GM12878 (cell line): ENCODE measurements at places on chromosomes 6 and 20.

DNA sequence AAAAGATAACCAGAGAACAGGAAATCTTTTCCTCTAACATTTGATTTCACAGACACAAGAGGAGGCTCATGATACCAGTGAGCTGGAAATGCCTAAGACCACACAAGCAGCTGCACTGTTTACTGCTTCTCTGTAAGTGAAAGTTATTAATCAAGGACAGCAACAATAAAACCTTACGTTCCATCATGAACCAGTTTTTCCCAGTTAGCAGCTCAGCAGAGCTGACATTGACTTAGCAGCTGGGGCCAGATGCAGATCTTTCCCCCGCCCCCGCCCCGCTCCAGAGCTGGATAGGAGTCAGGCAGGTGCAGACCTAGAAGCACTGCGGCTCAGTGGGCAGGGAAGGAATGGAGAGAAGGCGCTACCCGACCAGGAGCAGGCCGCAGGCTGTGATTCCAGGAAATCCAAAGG is 275.2 kb downstream of the GMDS start:
- DNase-seq, result no peak

- no peak for DNase-seq
These were observed 19.8 kb downstream of the NEDD9 start for GRCh38 chr6:11212664-11213063.

- DNase-seq, result no peak
These were observed 56.0 kb upstream of the TAB2 start for GRCh38 chr6:149261364-149262040.

- DNase-seq, result no peak
These were observed 308.1 kb downstream of the CDH26 start for GRCh38 chr20:60266177-60266823.

DNA sequence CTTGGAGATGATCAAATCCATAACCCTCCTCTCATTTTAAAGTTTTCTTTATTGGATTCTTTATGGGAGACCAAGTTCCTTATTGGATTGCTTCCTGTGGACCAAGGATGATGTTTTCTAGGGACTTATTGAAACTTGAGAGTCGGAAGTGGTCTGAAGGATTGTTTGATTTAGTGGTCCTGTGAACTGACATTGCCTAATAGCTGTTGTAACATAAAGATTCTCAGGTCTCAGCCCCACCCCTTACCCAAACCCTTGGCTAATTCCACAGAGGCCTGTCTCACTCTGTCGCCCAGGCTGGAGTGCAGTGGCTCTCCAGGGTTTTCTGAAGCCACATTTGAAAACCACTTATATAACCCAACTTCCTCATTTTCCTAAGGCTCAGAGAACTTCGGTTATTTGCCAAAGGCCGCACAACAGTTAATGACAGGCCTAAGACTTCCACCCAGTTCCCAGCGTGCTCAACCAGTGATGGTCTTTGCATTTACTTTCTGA is 77.0 kb downstream of the ATXN1 start:
- DNase-seq, result no peak

- DNase-seq, result no peak
These were observed 41.2 kb downstream of the IGF2R start for GRCh38 chr6:160010067-160010466.

DNA sequence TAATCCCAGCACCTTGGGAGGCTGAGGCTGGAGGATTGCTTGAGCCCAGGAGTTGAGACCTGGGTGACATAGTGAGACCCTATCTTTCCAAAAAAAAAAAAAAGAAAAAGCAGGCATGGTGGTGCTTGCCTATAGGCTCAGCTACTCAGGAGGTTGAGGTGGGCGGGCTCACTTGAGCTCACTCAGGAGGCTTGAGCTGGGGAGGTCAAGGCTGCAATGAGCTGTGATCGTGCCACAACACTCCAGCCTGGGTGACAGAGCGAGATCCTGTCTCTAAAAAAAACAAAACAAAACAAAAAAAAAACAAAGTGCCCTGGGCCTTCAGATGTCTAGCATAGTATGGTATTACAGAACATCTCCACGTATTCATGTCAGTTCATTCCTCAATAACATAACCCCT is 42.9 kb downstream of the ZFAND3 start:
- DNase-seq, result no peak

DNA sequence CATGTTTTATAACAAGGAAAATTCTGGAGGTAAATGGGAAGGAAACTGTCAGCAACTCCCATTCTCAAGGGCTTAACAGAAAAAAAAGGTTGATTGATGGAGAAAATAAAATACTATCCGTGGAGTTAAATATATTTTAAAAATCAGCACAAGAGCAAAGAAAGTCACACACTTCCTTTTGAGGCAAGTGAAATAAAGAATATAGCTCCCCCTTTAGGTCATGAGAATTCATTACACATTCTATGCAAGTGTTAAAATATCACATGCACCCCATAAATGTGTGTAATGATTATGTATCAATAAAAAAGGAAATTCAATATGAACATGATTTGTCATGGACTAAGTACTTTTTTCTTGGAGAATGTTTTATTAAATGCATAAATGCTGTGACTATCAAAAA is 349.2 kb downstream of the TPBG start:
- no peak for DNase-seq

- DNase-seq, result no peak
These were observed 2.6 kb downstream of the SMIM29 start for GRCh38 chr6:34246249-34246562.
